Breast epithelium (tissue), 4 donors: ENCODE measurements at places on chromosomes 12 and 14.
A peak's percentile ranks its signal among the peaks of the same experiment; 100 is the strongest.

DNA sequence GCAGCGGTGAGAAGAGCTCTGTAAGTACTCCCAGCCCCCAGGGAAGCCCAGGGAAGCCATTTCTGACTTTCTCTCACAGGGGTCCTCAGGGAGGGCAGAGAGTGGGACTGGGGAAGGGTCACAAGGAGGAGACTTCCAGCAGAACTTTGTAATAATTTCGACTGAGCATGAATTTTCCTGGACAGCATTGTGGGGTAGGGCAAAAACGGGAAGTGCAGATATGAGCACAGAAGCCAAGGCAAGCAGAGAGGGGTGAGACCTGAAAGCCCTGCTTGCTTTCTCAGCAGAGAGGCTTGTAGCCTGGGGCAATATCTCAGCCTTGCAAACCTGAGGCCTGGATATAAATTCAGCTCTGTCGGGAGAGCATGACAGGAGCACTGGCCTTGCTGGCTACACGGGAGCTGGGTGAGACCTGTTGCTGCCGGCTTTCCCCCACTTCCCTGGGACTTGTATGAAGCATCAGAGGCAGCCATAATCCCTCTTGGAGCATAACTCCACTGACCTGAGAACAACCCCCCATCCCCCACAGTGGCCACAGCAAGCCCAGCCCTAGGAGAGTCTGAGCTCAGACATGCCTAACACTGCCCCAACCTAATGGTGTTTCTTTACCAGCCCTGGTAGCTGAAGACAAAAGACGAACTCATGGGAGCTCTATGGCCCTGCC lies 9.8 kb upstream of the IQSEC3 start:
- DNase-seq, result no peak

GRCh38 chr12:24015833-24016160 lies 66.3 kb upstream of the SOX5 start:
- DNase-seq, result no peak

DNA sequence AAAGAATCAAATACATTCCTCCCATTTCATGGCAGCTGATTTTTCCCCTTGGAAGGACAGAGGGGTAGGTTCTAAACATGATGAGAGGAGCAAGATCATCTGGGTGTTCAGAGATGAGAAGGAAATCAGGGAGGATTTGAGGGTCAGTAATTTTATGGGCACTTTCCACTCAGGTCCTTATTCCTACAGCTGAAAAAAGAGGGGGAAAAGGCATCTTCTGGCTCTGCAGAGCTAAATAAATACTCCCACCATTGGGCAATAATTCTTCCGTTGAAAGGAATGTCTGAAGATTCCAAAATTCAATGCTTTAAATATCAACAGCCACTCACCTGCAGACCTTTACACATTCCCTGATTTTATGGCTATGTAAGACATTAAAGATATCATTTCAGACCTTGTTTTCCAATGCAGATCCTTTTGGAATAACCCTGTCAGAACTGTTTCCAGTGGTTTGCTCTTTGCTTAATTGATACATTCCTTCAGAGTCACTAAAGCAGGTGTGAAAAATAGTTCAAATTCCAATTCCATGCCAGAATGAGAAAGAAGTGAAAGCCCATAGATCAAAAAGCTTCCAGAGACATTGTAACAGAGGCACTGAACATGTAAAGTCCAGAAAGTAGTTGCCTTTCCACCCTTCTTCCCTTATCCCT lies 233.3 kb upstream of the KRR1 start:
- DNase-seq, result no peak

- no peak for DNase-seq
Observed at GRCh38 chr12:6635856-6636531, at the start of gene LPAR5. LPAR5 (minus strand) TSS chr12:6635959; CDS start chr12:6621248, 14,711 bp downstream.

DNA sequence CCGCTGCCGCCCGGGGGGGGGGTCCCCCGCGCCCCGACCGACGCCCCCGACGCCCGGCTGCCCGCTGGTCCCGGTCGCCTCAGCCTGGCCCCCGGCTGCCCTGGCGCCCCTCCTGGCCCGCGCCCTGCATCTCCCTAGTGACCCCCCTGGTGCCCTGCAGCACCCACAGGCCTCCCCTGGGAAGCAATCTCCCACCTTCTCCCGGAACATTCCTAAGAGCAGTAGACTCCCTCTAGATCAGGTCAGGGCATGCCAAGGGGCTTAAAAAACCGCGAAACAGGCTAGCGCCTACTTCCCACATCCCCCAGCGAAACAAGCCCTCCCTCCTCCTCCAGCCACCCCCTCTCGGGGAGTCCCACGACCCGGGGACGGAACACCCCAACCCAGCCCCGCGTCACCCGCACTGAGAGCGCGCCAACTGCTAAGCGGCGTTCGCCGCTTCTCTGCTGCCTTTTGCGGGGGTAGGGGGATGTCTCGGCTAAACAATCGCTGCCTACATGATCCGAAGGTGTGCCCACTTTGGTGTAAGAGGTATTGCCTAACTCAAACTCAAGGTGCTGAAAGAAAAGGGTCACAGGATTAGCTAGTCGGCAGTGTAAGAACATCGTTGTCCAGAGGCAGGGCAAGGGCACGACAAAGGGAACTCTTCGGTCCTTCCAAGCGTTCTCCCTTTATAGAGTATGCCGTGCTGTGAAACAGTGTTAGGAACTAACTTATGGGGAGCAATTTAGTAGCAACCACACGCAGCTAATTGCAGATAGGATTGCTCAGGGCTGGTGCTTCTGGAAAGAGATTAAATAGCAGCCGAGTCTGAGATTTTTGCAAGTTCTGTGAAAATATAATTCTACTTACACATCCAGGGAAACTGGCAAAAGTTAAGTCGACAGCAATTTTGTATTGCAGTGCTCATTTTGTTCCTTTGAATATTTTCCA lies 619 bp upstream of the NTN4 start:
- DNase-seq, result peak; percentile 46

DNA sequence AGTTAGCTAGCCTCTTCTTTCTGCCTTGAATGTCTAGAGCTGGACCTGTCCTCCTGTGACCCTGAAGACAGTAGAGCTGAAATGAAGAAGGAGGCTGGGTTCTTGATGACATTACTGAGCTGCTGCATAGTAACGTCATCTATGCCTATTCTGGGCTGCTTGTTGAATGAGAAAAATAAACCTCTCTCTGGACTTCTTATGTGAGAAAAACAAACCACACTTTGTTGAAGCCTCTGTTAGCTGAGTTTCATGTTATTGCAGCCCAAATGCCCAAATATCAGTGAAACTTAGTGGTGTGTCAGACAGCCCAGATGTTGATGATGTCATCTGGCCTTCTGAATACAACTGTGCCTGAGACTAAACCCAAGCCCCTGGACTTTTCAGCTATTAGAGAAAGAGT lies 67.0 kb upstream of the MAX start:
- no peak for DNase-seq

DNA sequence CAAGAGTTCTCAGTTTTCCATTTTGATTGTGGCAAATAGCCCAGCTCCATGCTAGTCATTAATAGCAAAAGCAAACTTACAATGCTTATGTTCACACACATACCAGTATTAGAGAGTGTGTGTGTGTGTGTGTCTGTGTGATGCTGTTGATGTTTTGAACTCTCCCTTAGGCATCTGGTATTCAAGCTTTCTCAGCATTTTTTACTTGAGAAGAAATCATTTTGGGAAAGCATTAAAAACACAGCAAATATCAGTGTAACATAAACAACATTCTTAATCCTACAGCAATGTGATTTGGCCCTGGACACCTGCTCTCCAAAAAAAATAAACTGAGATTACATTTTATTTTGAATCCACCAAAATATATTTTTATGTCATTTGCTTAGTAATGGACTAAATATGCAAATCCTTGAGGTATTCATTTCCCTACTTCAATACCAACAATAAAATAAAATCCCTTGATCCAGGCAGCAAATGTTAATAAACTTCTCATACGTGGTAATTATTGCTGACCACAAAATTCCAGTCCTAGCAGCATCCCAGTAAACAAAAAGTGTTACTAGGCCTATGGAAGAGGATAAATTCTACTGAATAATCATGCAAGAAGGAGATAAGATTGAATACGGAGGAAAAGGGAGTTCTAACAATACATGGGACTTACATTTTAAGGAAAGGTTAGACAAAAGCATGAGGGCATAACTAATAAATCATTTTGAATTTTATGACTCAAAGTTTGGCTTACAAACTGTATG lies 249.5 kb upstream of the CLEC14A start:
- no peak for DNase-seq

GRCh38 chr12:67441736-67442346 lies 172.7 kb downstream of the CAND1 start:
- peak; percentile 79 for DNase-seq

- DNase-seq, result no peak
Observed at GRCh38 chr12:125284945-125285685, 219.9 kb downstream of the AACS start.
